Activated T-helper 1 cell treated with anti-CD3 and anti-CD28 coated beads, Interleukin-12 subunit alpha, Interleukin-12 subunit beta, Interleukin-2, Interleukin-4 antibody, amounts not matched to agents 30 ng/mL and 10 ng/mL and 1 ng/mL, durations not matched to agents 14 hours and 24 hours and 36 hours (primary cell): ENCODE measurements at places on chromosomes 3 and 15.
A peak's percentile ranks its signal among the peaks of the same experiment; 100 is the strongest.

DNA sequence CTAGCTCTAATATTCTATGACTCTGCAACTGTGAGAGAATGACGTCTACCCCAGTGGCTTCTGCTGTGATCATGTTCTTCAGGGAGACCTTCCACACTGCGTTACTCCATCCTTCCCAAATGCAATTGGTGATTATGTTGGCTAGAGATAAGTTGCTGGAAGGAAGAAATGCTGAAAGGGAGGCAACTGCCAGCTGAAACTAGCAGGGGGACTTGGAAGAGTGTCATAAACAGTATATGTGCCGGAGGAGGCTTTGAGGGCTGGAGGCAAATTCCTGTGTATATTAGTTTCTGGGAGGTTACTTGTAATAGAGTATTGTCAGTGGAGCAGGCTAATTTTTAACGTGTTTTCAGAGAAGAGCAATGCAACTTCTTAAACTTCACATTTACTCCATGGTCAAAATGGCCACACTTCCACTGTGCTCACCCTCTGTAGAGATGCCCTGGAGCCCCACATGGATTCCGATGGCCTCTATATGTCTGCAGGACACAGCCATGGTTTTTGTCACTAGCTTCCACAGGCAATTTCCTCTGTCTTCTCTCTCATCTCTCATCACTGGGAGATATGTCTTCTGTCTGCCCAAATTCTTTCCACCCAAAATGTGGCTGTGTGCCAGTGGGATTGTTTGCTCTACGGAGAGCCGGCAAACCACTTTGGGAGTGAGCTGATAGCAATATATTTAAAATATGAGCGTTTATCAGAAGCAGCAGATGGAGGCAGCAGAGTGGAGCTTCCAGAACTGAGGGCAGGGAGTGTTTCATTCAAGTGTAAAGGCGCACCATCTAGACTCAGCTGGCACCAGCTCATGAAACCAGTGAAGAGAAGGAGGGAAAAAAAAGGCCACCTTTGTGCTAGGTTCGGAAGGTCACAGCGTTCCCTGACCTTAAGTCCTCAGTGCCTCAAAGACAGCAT lies 13.3 kb upstream of the CD47 start:
- peaks cover 34% of the 10 kb centered on the region for H3K4me1 ChIP-seq
- no peak overlapping the region for H3K27ac ChIP-seq
- no peak for DNase-seq
- H3K4me3 ChIP-seq, result no peak overlapping the region
- H3K27me3 ChIP-seq, result peaks cover 9% of the 10 kb centered on the region

DNA sequence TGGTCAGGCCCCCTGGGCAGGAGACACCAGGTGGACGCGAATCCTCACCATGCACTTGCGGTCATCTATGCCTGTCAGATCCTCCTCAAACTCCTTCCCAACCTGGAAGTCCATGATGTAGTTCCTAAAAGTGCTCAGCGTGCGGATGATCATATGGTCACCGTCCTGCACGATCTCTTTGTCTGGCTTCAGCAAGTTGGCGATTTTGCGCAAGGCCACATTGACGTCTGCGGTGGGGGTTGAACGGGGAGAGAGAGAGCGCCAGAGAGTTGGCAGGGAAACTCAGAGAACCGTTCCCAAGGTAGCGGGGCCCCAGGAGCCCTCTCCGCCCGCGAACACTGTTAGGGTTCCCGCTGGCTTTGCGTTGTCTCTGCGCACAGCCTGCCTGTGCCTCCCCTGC lies 809 bp downstream of the RBP1 start:
- no peak overlapping the region for H3K4me3 ChIP-seq
- H3K4me1 ChIP-seq, result peaks cover 20% of the 10 kb centered on the region
- H3K36me3 ChIP-seq, result no peaks in the 10 kb centered on the region
- H3K27me3 ChIP-seq, result peaks cover 39% of the 10 kb centered on the region

DNA sequence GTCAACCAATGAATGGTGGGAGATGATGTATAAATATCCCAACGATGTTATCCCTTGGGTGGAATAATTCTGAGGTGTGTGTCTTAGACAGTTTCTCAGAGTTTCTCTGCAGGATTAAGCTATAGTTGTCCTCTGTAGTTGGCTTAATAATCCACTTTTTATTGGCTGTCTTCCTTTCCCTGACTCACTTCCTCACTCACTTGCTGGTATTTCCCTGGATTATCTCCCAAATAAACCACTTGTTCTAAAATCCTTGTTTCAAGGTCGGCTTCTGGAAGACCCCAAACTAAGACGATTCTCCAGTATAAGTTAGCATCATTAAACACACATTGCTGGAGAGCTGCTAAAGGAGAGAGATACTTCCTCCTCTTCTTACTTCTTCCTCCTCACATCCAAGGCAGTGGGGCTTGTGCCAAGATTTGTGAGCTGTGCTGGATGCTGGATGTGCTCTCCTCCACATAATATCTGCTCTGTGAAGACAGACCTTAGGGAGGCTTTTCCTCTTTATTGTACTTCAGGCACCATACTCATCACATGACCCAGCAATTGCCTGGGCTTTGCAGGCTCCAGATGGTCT lies 22.5 kb upstream of the ROPN1 start:
- H3K4me3 ChIP-seq, result no peak overlapping the region
- no peaks in the 10 kb centered on the region for H3K4me1 ChIP-seq
- peaks cover 36% of the 10 kb centered on the region for H3K27me3 ChIP-seq
- DNase-seq, result no peak

DNA sequence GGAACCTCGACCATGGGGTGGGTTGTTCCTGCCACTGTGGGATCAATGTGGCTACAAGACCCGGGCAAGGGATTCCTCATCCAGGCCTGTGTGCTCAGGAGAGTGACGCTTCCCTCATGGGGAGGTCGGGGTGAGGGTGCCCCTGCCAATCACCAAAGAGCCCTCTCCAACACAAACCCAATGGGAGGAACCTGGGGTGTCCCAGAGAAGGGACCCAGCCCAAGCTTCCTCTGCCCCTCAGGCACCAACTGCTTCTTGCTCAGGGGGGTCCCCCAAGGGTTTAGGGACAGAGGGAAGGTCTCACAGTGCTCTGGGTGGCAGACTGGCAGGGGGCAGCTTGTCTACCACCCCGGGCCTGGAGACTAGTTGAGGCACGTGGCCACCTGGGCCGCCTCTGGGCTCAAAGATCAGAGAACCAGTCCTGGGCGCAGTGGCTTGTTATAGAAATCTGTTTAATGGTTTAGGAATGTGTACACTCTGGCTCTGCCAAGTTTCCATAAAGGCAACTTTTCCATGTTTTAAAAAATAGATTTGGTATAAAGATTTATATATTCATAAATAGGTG lies 26.6 kb downstream of the GP9 start:
- H3K27me3 ChIP-seq, result no peaks in the 10 kb centered on the region
- H3K4me3 ChIP-seq, result no peak overlapping the region
- no peak for DNase-seq
- H3K4me1 ChIP-seq, result peaks cover under 1% of the 10 kb centered on the region
- peaks cover 3% of the 10 kb centered on the region for H3K36me3 ChIP-seq

DNA sequence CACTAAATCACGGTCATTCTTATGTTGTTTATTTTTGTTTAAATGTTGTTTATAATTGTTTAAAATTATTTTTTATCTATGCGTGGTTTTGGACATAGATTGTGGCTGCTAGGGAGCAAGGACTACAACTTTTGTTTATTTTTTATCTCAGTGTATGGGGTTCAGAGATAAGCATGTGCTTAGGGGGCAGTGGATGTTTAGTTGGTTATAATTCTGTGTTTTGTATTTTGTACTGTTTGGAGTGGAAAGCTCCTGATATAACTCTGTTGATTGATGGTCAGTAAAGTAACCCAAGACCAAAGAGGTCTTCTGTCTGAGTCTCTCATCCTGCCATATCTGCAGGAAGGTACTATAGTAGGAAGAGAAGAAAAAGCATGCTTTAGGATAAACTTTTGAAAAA lies 36.5 kb upstream of the NPHP3 start:
- no peaks in the 10 kb centered on the region for H3K4me1 ChIP-seq
- H3K36me3 ChIP-seq, result no peaks in the 10 kb centered on the region
- H3K27ac ChIP-seq, result no peak overlapping the region
- no peak for DNase-seq
- no peak overlapping the region for H3K4me3 ChIP-seq
- no peaks in the 10 kb centered on the region for H3K27me3 ChIP-seq

GRCh38 chr15:94348084-94348483 lies 116.7 kb downstream of the MCTP2 start:
- H3K4me1 ChIP-seq, result peaks cover 6% of the 10 kb centered on the region
- H3K36me3 ChIP-seq, result peaks cover 43% of the 10 kb centered on the region
- H3K27ac ChIP-seq, result peak overlapping the region; percentile 37
- DNase-seq, result no peak
